Activated gamma-delta T cell treated with Interleukin-2 at 50 U/mL for 16 hours (primary cell): ENCODE measurements at places on chromosomes 4 and X.

DNA sequence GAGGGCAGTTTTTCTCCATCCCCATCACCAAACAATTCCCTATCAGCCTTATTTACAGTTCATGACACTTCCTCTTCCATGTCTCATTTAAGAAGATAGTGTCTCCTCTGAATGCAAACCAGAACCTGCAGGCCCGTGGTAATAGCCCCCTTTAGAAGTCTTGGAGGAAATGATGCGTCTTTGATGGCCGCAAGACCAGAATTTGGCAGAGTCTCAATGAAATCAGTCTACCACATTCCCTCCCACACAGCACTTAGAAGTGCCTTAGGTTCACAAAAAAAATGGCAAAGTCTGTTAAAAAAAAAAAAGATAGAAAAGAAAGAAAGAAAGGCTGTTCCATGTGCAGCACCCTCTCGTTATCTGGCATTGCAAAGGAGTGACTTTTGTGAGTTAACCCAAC is 2.1 kb upstream of the KDR start:
- DNase-seq: no peak

DNA sequence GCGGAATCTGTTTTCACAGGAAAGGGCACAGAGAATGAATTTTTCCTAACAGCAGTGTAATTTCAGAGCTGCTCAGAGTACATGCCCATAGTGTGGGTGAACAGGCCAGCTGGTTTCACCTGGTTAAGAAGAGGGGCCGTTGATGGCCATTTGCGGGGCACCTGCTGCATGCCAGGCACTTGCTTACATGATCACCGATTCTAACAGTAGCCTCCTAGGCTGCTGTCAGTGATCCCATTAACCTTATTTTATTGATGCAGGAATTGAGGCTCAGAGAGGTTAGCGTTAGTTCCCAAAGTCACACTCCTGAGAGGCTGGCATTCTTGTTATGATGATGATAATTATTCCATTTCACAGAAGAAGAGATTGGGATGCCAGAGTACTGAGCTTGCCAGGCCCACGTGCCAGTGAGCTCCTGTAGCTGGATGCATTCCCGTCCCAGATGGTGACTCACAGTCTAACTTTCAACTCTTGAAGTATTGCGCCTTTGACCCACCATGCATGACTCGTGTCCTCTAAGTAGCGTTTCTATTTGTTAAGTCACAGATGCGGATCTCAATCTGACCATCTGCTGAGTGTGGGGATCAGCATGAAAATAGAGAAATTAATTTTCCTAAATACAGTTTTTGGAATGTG is 76.5 kb downstream of the PSAPL1 start:
- no peak for DNase-seq

GRCh38 chr4:186657764-186658163 is 65.9 kb downstream of the FAT1 start:
- DNase-seq: no peak

DNA sequence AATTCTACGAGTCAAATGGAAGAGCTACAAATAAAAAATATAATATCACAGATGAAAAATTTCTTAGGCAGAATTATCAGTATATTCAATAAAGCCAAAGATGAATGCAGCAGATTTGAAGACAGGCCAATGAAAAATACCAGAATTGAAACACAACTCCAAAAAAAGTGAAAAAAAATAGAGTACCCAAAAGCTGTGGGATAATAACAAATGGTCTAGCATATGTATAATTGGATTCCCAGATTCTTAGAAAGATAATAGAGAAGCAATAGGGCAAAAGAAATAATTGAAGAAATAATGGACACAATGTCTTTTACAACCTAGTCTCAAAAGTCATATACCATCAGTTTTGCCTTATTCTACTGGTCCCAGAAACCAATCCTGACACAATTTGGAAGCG is 4.4 kb downstream of the ANAPC10 start:
- no peak for DNase-seq

GRCh38 chr4:30536231-30536630 is 183.9 kb upstream of the PCDH7 start:
- DNase-seq: no peak

DNA sequence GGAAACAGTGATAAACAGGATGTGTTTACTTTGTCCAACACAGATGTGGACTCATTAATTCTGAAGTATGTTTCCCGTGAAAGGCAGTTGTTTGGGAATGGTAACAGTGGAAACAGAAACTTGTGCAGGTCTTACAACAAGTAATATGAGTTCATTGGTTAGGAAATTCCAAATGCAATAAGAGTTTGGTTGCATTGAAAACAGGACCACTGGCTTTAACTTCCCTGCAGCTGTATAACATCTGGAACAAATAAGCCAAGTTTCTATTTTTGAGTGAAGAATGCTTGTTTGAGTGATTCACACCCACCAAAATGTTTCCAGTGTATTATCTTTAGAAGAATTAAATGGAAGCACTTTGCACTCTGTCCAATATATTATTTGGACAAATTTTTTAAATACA is 82.4 kb upstream of the BMP3 start:
- DNase-seq: no peak

DNA sequence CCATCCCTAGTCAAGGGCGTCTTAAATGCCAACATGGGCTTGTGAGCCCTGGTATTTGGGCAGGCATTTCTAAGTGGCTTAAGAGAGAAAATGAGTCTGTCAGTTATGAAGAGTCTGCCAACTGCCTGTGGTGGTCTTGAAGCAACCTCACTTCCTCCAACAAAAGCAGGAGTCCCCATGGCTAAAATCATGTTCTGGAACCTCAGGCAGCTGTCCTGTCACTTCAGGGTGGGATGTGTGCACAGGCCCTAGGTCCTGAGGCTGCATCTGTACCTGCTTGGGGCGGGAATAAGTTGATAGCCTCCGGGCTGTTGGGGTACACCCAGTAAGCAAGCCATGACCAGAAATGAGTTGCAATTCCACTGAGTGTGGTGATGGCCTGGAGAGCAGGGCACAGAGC is 115.0 kb upstream of the SCML1 start:
- no peak for DNase-seq

DNA sequence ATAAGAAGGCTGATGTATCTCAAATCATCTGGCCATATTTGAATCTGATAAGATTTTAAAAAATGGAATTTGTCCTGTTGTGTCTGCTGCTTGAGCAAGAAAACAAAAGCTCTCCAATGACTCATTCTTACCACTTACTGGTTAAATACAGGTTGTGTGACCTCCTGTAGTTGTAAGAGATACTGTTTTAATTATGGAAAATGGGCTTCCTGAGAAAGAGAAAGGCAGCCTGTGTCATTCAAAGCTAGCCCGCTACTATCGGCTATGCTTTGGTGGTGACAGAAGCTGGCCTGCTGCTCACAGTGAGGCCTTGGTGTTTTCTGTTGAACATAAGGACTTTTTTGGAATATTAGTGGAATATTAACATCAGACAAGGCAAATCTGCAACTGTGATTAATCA is 1722.1 kb upstream of the PCDH10 start:
- no peak for DNase-seq

GRCh38 chr4:141702472-141703182 is 66.2 kb downstream of the IL15 start:
- no peak for DNase-seq

DNA sequence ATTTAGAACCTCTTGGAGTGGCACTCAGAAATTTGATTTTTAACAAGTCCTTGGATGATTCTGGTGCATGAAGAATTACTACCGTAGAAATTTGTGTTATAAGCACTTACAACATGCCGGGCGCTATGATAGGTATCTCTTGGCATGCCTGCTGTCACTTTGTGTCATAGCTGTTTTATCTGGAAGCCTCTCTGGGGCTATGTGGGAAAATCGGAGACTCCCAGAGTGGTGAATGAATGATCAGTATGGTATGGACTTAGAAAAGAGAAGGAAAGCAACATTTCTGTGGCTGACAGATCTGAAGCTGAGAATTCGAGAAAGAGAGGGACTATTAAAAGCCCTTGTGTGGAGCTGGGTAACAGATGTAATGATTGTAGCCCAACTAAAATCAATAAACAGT is 177.4 kb upstream of the MAMLD1 start:
- no peak for DNase-seq

GRCh38 chr4:57719456-57719855 is 609.3 kb upstream of the IGFBP7 start:
- DNase-seq: no peak

GRCh38 chr4:126541820-126542219 is 1090.9 kb upstream of the INTU start:
- no peak for DNase-seq

DNA sequence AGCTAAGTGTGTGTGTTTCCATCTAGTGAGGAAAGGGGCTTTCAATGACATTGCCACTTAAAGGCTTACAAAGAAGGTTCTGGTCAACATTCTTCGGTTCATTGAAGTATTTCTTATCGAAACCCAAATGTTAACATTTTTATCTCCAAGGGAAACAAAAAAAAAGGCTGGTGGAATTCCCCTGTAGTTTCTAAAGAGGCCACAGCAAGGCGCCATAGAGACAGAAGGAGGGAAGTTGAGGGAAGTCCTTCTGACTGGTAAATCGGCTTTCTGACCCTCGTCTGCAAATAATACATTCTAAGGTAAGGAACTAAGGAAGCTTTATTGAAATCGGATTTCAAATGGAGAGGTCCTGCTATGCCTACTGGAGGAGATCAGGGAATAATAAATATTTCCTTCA is 1.7 kb upstream of the ZFP42 start:
- DNase-seq: no peak

- DNase-seq: no peak
These were observed 1.4 kb upstream of the LRIT3 start for GRCh38 chr4:109846395-109847098.
